Dorsolateral prefrontal cortex (tissue), 122 donors: ENCODE measurements at places on chromosomes 1 and 21.

DNA sequence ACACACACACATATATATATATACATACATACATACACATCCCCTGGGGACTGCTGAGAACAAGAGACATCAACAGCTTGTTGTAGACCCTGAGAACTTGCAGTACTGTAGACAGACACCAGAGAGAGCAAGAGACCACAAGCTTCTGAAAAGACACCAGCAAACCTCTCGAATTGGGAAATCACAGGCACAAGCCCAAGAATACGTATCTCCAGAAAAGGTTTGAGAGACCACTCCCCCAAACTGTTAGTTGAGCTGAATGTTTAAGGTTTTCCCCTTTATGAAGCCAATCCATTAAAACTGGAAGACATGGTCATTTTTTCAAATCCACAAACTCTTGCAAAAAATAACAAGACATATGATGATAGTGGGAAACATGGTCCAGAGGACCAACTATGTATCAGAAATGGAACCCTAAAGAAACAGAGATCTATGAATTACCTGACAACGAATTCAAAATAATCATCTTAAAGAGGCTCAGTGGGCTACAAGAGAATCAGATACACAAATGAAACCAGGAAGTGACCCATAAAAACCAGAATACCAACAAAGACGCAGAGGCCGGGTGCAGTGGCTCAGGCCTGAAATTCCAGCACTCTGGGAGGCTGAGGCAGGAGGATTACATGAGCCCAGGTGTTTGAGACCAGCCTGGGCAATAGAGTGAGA, 45.1 kb downstream of the SLC2A1 start:
- DNase-seq = no peak

DNA sequence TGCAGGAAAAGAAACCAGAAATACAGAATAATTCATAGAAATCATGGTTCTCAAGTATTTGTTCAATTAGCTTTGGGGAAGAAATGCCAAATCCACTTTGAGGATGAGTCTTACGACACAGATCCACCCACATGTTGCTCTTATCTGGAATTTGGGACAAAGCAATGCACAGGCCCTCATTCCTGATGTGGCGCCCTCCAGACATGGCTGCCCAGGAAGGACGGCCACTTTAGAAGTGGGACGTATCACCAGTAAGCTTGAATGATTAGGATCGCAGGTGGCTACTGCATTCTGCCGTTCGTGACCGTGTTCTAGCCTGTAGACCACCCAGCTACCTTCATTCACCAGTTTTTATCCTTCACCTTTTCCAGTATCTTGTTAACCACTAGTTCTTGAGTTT, 20.1 kb upstream of the NCMAP start:
- DNase-seq = no peak

DNA sequence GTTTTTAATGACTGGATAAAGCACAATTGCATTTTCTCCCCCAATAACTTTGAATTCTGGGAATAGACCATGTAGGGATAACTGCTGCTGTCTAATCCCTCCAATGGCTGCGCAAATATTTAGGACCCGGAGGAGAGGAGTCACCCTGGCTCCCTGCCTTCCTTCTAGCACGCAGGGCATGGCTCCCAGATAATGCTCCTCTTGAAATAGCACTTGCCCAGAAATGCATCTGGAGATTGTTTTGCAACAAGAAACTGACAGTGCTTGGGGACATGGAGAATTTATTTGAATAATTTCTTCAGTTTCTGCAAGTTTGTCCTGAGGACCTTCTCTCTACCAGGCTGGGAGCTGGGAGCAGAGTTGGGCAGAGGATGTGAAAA, 83.5 kb downstream of the MAN1C1 start:
- peak; percentile 49 for DNase-seq

DNA sequence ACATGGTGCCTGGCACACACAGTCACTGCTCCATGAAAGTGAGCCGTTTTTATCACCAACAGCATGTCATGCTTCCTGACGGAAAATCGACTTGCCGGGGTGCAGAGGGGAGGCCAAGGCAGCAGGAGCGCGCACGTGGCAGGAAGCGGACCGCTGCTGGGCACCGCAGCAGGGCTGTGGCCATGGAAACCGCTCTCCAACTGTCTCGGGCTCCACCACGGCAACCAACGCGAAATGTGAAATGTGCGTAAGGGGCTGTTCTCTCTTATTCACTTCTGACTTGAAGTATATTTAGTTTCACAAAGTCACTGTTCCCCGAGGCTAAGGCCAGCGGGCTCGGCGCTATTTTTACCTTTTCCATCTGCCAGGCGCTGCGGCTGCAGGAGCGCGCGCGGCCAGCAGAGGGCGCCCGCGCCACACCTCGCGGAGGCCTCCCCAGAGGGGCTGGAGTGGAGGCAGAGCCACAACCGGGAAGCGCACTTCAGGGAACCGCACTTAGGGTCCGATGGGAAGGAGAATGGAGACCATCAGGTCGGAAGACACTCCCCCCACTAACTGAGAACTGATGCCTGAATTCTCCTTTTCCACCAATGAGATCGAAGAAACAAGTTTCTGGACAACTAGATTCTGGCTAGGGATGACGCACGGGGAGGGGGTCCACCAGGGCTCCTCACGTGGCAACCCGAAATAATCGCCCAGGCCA, 19.7 kb downstream of the RCC2 start:
- peak; percentile 75 for DNase-seq

- DNase-seq = peak; percentile 51
Measured at GRCh38 chr1:201538612-201539551, at the start of gene NAV1. Gene NAV1 (plus strand): TSS chr1:201539127. CDS start chr1:201622885, 83,758 bp downstream.

DNA sequence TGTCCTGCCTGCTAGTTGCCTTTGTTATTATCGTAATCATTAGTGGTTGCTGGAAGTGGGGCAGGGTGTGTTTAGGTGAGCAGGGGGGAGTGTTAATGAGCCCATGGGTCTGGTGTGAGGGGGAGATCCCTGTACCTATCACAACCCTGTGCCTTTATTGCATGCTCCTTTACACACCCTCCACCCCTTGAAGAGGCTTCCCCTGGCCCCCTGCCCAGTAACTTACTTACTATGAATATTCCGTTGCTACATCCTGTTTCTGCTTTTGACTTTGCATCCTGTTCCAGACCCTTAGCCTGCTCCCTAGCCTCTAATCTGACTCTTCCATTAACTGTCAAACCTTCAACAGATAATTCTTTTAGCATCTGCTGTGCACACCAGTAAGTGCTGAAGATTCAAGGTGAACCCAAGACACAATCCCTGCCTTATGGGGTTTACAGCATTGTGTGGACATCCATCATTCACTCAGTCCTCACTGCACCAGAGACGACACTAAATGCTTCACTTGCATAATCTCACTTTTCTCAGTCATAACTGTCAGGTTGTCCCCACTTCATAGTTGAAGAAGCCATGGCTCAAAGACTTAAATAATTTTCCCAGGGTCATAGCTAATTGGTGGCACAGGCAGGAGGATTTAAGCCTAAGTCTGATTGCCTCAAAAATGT, 47.9 kb downstream of the CDC7 start:
- no peak for DNase-seq

- no peak for DNase-seq
Measured at GRCh38 chr21:45986316-45987051, 4.9 kb downstream of the COL6A1 start.
